A172 (cell line): ENCODE measurements at places on chromosomes 16 and 17.

DNA sequence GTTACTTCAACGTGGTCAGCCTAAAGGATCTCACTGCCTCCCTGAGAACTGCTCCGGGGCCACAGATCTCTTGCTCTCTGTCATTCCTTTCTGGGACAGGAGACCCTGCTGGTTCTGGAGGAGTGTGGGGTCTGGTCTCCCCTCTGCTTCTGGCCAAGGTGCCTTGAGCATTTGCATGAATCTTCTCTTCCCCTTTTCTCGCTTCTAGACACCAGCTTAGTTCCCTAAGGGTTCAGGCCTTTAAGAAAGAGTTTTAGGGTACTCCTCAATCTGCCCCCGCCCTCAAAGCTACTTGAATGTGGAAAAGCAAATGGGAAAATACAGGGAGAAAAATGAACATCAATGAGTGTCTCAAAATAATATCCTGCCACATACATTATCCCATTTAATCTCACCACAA is 48.1 kb downstream of the WSB1 start:
- no peak for DNase-seq

GRCh38 chr17:66310528-66311148 is 8.2 kb downstream of the PRKCA start:
- no peak for DNase-seq

DNA sequence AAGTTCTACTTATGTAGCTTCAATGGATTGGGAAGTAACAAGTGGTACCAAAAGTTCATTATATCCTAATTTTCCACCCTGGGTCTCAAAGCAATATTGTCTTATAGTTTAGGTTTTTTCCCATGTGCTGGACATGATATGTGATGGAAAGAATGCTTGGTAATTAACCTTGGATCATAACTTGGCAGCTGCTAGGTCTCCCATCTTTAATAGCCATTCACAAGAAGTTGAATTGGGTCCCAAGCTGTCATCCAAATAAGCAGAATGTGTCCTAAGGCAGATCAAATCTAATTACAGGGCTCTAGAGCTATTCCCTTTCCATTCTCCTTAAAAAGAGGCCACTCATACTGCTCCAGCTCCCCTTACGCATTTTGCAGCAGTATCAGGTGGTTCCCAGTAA is 44.7 kb upstream of the KCNJ16 start:
- no peak for DNase-seq

DNA sequence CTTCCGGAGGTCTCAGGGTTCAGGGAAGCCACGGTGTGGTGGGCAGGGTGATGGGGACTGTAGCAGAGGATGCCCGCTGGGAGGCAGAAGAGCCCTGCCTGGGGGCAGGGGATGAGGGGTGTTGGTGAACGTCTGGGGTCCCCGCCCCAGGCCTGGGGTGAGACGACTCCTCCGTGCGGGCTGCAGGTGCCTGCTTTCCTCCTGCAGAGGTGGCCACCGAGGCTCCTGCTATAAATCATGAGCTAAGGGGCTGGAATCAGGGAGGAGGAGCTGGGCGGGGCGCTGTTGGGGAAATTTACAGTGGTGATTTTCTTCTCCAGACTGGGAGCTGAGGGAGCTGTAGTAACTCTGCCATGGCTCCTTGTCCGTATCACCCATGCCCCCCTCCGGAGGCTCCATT is 167.0 kb downstream of the MRM1 start:
- no peak for DNase-seq

DNA sequence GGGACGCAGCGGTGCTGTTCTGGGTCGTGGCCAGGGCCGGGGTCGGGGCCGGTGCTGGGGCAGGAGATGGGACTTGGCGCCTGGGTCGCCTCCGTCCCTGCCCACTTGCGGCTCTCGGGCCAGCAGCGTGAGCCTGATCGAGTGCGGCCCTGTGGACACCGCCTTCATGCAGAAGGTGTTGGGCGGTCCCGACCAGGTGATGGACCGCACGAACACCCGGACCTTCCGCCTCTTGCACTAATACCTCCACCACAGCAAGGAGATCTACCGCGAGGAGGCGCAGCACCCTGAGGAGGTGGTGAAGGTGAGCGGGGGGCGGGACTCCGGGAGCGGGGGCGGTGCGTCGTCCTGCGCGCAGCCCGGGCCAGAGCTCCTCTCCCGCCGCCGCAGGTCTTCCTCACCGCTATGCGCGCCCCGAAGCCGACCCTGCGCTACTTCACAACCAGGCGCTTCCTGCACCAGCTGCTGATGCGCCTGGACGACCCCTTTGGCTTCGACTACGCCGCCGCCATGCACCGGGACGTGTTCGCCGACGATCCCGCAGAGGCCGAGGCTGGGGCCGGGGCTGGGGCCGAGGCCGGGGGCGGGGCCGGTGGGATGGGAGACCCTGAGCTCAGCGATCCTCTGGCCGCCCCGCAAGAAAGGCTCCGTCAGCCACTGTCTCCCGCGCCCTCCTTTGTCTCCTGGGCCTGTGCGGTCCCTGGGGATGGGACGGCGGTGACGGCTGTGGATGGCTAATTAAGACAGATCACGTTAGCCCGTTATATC is 4.5 kb upstream of the HSD17B1 start:
- no peak for DNase-seq

DNA sequence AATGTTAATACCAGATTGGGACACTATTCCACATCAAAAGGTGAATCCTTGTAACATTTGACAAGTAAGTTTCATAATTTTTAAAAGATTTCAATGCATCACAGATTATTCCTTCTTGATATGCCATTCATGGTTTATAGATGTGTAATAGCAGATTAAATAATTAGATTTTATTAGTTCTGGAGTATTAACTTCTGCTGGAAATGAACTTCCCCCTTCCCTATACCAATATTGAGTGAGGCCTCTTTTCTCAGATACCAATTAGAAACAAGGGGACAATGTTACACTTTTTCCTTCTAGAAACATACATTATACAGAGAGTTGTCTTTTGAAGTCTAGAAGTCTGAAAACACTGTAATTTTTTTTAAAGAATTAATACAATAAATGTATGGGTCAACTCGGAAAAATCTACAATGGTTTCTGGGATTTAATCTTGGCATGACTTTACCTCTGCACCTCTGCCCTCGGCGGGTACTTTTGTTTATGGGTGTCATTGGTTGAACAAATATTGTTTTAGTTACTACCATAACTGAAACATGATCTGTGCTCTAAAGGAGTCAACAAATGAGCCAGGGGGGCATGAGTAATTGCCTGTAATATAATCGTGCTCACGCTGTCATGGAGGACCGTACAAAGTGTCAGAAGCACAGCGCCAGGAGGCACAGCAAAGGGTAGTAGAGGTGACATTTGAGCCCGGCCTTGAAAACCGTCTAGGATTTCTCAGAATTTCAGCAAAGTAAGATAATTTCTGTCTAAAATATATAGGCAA is 8.2 kb downstream of the LRRC37B start:
- no peak for DNase-seq

DNA sequence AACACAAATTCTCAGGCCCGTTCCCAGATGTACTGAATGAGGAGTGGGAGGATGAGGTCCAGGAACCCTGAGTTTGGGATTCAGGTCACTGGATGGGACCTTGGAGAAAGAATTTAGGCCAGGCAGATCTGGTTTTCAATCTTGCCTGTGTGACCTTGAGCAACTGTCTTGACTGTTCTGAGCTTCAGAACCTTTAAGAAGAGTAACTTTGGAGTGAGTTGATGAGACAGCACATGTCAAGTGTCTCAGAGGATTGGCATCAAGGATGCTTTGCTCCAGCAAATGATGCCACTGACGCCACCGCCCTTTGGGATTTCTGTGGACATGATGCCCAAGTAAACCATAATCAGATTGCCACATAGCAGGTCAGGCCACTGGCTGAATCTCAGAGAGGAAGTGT is 56.2 kb upstream of the DNAJA2 start:
- no peak for DNase-seq

DNA sequence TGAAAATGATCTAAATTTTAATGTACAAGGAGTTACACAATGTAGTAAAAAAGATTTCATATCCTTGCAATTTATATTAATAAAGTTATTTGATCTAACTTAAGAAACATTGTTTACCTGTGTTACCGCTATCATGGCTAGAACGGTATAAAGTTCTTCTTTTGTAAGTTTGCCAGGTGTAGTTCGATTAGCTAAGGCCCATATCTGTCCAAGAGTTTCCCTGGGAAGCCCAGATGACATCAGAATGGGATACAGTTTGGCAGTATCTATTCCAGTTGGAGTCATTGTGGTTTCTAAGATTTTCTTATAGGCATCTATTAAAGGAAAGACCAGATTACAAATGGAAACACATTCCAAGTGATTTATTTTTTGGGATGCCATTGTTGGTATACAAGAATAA is 37.5 kb downstream of the SYNRG start:
- DNase-seq, result no peak

DNA sequence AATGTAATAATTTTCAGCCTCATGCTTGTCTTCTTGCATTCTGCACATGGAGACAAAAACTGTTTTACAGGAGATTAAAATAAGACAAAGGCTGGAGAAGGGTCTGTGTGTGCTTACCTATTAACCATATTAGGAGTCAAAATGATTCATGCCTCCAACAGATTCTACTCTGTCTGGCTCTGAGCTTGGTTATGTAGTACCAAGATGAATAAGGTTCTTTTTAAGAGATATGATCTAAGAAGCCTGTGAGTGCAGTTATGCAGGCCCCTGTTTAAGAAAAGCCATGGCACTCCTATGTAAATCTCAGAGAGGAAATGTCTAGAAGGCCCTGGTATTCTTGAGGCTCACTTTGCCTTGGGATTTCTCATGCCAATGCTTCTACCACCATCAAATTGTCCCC is 486.6 kb upstream of the CDH11 start:
- no peak for DNase-seq

DNA sequence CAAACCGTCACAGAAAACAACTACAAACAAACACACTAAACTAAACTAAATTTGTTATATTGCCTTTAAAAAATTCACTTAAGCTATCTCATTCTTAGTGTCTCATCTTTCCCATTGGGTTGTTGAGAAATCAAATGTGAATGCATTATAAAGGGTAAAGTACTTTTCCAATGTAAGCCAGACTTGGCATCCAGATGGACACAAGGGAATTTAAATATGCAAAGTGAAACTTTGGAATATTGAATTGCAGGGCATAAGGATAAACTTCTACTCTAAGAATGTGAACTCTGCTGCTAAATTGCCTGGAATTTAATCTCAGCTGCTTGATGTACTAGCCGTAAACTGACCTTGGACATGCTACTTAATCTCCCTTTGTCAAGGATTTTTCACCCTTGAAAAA is 1554.6 kb downstream of the CDH8 start:
- no peak for DNase-seq

DNA sequence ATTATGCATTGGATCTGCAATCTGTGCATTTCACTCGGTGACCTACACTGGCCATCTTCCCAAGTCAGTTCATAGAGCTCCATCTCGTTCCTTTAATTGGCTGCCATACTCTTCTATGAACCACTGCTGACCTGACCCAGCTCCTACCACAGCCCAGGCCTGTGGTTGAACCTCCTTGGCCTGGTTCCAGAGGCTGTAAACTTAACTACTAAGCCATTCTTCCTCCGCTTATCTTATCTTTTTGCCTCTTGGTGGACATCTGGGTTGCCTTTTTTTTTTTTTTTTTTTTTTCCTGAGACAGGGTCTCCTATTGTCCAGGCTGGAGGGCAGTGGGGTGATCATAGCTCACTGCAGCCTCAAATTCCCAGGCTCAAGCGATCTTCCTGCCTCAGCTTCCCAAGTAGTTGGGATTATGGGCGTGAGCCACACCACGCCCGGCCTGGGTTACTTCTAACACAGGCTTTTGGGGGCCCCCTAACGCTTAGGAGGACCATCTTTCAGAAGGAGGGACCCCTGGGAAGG is 18.3 kb downstream of the COQ7 start:
- peak; percentile 77 for DNase-seq

DNA sequence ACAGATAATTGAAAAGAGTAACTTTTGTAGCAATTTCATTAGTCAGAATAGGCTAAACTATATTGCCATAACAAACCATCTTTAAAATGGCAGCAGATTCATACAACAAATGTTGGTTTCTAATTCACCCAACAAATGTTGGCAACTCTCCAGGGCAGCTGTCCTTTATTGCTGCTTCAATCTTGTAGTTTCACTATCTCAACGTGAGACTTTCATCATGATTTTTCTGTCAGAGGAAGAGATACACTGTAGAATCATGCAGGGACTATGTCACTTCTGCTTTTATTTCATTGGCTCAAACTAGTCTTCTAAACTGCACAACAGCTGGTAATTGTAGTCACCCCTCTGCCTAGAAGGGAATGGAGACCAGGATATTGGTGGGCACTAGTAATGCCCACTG is 174.2 kb downstream of the TANC2 start:
- DNase-seq, result peak; percentile 18

DNA sequence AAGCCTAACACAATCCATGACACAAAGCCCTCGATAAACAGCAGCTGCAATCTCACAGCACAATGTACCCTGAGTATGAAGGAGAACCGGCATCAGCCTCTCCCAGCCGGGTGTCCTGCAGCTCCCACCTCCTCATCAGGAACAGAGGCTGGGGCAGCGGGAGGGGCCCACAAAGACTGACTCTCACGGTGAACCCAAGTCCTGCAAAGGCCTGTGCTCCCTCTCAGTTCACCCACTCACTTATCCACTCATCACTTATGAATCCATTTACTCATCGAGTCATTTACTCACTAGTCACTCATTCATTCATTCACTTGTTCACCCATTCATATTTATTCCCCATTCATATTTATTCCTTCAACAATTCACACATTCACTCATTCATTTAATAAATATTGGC is 11.6 kb downstream of the ZNF423 start:
- DNase-seq, result no peak

DNA sequence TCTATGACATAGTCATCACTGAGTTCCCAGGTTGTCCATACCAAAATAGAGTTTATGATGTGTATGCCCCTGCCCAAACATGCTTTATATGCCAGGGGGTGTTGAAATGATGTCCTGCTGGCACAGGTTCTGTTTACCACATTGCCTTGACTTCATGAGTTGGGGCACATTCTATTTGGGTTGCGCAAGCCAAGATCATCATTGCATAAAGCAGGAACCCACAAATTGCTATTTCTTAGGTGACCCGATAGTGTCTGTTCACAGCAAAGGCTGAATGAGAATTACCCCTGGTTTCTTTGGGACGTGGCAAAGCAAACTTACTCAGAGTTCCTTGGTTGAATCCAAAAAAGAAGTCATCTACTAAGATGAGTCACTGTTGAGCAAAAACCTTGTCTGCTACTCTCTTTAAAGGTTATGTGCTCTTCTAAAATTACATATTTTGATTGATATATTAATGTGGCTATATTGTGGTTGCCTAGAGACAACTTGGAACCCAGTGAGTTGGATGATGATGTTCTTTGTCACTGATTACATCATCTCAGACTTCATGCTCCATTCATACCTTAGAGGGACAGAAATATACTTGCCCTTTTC is 912.6 kb upstream of the SOX9 start:
- DNase-seq, result no peak

DNA sequence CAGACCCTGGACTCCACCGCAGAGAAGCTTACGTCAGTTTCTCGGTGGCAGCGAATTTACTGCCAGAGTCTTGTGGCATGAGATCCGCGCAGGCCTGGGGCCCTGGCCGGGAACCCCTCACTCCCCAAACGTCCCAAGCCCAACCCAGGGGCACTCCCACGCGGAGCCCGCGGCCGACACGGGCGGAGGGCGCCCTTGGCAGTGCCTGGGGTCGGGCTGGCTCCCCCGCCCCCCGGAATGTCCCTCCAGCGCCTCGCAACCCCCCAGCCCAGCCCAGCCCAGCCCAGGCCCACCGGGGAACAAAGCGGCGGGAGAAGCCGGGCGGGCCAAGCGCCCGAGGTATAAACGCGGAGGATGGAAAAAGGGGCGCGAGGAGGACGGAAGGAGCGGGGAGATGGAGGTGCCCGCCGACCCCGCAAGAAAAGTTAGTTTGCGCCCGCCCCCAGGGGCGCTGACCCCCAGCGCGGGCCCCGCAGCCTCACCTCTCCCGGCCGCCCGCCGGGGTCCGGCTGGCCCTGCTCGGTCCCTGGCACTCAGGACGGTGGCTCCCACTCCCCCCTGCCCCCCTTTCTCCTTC is 330 bp downstream of the CASKIN2 start:
- no peak for DNase-seq
